ENCODE measurements at places on chromosomes 12 and 14.

DNA sequence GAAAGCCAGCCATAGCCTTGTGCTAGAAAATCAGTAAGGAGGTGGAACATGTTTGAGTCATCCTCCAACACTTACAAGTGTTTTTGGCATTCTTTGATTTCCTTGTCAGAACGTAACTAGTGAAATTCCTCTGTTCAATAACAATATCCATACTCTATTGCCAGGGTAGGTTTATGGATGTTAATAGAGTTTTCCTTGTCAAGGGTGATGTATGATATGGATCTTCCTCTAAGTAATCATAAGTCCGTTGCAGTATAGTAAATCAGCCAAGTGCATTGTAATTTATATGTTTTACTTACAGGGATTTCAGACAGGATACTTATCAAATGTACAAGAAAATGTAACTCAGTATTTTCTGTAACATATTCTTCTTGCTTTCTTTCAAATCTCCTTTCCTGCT is 19.4 kb downstream of the NAV3 start:
- no peak for DNase-seq

- DNase-seq: no peak
These were observed 156.7 kb downstream of the CEP128 start for GRCh38 chr14:80784820-80785219.

DNA sequence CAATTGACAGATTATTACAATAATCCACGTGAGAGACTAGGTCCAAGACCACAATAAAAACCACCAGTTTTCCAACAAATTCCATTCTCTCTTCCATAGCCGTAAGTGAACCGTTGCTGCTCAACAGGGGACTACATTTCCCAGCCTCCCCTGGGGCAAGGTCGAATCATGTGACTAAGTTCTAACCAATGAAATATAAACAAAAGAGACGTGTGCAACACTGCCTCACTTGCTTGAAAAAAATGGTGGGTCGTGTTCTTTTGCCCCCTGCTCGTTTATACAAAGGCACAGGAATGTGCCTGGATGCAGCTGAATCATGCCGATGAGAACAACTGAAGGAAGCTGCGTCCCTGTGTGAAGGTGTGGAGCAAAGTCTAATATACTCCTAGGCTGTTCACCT is 51.1 kb downstream of the HSPB8 start:
- DNase-seq: no peak

GRCh38 chr12:1546931-1547640 is 47.3 kb downstream of the FBXL14 start:
- DNase-seq: no peak

- no peak for DNase-seq
These were observed 52.9 kb downstream of the EID3 start for GRCh38 chr12:104356231-104357115.

DNA sequence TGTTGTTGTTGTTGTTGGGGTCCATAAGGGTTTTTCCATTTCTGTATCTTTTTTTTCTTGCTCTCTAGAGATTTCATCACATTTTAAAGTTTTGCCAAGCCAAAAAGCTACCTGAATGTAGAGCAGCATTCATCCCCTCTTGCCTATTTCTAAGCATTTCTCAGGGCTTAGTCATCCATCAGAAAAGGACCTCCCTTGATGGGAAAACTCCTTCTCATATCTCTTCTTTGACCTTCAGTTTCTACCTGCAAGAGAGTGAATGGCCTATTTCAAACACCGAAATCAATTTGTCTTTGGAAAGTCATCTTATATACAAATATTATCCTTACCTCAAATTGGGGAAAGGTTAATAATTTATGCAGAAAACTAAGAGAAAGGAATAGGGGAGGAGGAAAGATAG is 4.5 kb downstream of the MYBPC1 start:
- no peak for DNase-seq

- peak; percentile 74 for DNase-seq
These were observed 1.4 kb upstream of the ARHGEF40 start for GRCh38 chr14:21068521-21069387.

GRCh38 chr14:90461425-90461824 is 64.6 kb downstream of the CALM1 start:
- no peak for DNase-seq

- no peak for DNase-seq
These were observed 11.7 kb downstream of the VPS37B start for GRCh38 chr12:122884091-122884826.

GRCh38 chr14:32012062-32012461 is 65.0 kb upstream of the ARHGAP5 start:
- DNase-seq: no peak

DNA sequence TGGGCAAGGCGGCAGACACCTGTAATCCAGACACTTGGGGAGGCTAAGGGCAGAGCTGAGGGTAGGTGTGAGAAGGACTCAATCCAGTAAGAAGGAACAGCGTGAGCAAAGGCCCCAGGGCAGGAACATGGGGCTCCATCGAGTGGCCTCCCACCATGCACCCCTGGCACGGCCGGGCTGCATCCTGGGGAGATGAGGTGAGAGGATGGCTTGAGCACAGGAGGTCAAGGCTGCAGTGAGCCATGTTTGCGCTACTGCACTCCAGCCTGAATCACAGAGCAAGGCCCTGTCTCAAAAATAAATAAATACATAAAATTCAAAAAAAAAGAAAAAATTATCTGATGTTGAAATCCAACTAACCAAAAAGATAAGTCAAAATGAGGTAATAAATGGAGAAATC is 58.5 kb downstream of the ARL6IP4 start:
- DNase-seq: no peak

GRCh38 chr12:32828120-32828519 is 68.5 kb downstream of the PKP2 start:
- no peak for DNase-seq

DNA sequence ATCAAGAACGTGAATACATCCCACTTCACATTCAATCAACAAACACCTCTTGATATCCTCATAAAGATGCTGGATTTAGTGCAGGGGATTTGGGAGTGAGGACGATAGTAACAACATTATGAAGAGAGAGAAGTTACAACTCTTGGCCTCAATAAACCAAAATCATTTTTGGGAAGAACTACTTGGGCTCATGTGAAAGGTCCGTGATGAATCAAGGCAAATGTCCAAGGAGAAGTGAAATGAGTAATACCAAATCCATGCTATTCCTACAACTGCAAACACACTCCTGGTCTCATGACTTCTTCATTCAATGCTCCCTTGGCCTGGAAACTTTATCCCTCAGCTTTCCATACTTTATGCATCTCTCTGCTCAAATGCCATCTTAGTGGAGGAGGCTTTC is 162.0 kb upstream of the LMNTD1 start:
- no peak for DNase-seq

GRCh38 chr14:33946679-33947476 is 4.0 kb downstream of the EGLN3 start:
- no peak for DNase-seq

DNA sequence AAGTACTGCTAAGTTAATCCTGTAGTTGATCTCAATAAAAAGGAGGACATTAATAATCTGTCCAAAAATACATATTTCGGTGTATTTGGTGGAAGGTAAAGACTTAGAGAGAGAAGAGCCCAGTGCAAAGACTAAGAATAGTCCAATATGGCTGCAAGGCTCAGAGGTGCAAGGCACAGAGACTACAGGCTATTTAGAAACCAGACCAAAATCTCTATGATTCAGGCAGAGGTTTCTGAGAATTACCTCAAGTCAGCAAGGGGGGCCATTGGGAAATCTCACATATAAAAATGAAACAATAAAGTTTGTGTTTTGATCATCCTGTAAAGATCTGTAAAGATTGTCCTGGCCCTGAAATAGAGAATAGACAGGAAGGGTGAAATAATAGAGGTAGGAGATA is 1173.0 kb downstream of the VRK1 start:
- DNase-seq: no peak

DNA sequence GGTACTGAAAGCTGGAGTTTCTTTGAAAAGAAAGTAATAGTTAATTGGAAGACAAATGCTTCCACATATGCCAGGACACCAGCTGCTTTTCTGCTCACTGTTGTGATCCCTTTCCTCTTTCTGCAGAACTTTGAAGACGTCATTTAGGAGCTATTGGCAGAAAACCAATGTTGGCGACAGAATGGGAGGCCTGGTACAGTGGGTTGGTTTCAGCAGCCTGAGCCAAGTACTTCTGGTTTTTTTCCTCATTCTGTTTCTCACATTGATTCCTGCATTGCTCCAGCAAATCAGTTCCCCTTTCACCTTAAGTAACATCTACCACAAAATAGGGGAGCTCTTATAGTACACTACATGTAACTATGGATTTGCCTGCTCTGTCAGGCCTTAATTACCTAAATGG is 96.9 kb downstream of the FIGNL2 start:
- no peak for DNase-seq

DNA sequence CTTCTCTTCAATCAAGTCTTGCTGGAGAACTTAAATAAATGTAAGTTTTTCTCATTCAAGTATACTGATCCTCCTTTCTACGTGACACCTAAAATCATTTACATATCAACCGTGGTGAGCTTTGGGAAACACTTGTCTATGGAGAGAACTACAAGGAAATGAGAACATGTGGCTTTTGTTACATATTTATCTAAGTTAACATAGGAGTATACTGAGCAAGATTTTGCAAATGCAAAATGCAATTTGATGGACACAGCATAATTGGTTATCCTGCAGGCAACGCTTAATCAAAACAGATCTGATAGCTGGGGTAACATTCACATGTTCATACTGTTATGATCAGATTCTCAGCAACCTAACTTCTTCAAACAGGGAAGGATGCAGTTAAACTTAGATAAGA is 376.3 kb downstream of the TMEM132D start:
- no peak for DNase-seq

DNA sequence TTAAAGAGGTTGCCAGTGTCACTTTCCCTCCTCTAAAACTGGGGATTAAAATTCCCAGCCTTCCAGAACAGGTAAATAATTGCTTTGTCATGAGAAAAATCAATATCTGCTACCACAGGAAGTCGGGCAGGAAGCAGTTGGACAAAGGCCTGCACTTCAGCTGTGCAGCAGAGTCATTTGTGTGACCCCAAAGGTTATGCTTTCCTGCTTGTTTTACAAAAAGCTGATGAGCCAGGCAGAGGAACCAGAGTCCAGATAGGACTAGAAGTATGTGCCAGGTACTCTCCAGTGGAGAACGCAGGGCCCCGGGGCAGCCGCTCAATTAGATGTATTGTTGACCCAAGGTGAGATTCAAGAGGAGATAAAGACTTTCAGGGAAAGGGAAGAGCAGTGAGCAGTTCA is 117.1 kb upstream of the FRMD6 start:
- DNase-seq: no peak

GRCh38 chr14:24143511-24143910 is 2.1 kb upstream of the EMC9 start:
- DNase-seq: no peak

DNA sequence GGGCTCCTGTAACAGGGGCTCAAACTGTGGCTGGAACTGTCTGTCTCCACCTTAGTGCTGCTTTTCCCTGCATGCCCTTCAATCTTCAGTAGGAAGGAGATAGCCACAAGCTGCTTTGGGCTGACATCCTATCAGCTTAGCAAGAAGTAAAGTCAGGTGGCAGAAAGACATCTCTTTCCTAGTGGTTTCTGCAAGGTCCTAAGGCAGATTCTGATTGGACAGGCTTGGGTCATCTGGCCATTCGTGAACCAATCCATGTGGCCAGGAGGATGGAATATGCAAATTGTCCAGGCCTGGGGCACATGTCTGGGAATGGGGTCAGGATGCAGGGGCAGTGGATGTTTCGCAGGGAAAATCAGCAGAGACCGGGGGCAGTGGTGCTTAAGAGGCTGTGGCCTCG is 5.2 kb downstream of the RITA1 start:
- DNase-seq: no peak

- DNase-seq: no peak
These were observed 8.6 kb upstream of the FRMD6 start for GRCh38 chr14:51643140-51643539.

- DNase-seq: no peak
These were observed 10.5 kb upstream of the PRMT5 start for GRCh38 chr14:22939684-22940083.

DNA sequence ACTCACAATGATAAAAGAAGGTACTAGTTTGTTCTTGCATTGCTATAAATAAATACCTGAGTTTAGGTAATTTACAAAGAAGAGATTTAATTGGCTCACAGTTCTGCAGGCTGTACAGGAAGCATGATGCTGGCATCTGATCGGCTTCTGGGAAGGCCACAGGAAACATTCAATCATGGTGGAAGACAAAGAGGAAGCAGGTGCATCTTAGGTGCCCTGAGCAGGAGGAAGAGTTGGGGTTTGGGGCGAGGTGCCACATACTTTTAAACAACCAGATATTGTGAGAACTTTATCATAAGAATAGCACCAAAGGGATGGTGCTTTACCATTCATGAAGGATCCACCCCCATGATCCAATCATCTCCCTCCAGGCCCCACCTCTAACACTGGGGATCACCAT is 752.6 kb upstream of the FLRT2 start:
- no peak for DNase-seq

- DNase-seq: no peak
These were observed 25.4 kb downstream of the CDC42BPB start for GRCh38 chr14:103031956-103032355.

GRCh38 chr14:105646175-105646574 is 119.8 kb downstream of the TMEM121 start:
- DNase-seq: no peak

DNA sequence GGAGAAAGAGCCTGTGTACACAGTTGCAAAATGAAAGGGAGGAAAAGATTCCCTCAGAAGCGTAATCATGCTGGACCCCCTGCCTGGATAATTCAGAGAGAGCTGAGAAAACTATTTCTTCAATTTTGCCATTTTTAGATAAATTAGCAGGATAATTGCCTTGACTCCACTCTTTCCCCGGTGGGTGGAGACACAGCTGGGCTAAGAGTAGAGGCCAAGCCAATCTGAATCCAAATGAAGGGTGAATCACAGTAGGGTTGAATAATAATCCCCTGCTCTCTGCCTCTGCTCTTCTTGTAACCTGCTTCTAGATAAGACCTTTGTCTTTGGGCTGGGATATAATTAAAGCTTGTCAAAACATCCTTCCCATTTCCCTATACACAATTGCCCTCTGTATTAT is 150.1 kb downstream of the CAPZA3 start:
- DNase-seq: no peak

DNA sequence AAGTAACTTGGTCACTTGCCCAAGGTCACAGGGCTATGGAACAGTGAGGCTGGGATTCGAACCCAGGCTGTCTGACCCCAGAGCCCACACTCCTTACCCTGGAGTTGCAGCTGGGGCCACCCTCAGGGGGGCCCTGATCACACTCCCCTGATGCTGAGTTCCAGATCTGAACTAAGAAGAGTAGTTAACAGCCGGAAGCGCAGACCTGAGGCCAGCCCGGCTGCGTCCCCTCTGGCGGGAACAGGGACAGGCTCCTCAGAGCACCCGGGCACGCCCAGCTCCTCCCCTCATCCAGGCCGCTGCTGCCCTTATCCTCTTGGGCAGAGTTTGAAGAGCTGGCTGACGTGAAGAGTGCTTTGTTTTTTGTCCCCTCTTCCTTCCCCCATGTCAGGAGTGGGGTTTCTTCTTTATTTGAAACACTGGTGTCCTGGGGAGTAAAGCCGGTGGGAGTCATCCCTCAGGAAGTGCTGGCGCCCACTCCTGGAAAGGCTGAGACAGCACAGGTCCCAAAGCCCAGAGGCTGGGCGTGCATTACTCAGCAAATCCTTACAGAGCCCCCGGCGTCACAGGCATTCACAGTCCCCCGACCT is 8.7 kb downstream of the PHB2 start:
- peak; percentile 86 for DNase-seq

GRCh38 chr14:83909507-83909906 is 1620.4 kb upstream of the FLRT2 start:
- no peak for DNase-seq

Data from NCI-H2107 (cell line).